ENCODE measurements at places on chromosomes 5 and 9. TPM values are rescaled to one million over a fixed set of nuclear protein-coding genes. Genes with fewer than 3 reads are reported as not detected.

Gene TGFBI
- 730 TPM for total RNA-seq

Gene C5orf46
- 0.66 TPM for total RNA-seq

Gene CATSPER3
- total RNA-seq = 0.25 TPM

Gene ATG12
- 34.9 TPM for total RNA-seq

Data from aortic smooth muscle cell (primary cell).